ENCODE measurements at places on chromosomes 5 and 9. TPM values are rescaled to one million over a fixed set of nuclear protein-coding genes. Genes with fewer than 3 reads are reported as not detected.

GRCh38 chr9:98172604-98173003, 19.8 kb downstream of the CORO2A start:
- H3K4me3 ChIP-seq, result no peak overlapping the region
- H3K27me3 ChIP-seq, result no peaks in the 10 kb centered on the region
- H3K27ac ChIP-seq, result no peak overlapping the region
- peaks cover 79% of the 10 kb centered on the region for H3K4me1 ChIP-seq
- no peaks in the 10 kb centered on the region for H3K36me3 ChIP-seq

- H3K4me1 ChIP-seq, result peaks cover 6% of the 10 kb centered on the region
- peaks cover 12% of the 10 kb centered on the region for H3K27me3 ChIP-seq
- DNase-seq, result no peak
- no peak overlapping the region for H3K4me3 ChIP-seq
Measured at GRCh38 chr5:54738118-54738972, 220.8 kb downstream of the SNX18 start.

PDZD2 gene
- total RNA-seq, result 1.2 TPM

- H3K27ac ChIP-seq, result no peak overlapping the region
- no peaks in the 10 kb centered on the region for H3K4me1 ChIP-seq
- H3K4me3 ChIP-seq, result no peak overlapping the region
- DNase-seq, result no peak
- no peaks in the 10 kb centered on the region for H3K27me3 ChIP-seq
- no peaks in the 10 kb centered on the region for H3K36me3 ChIP-seq
Measured at GRCh38 chr9:110995420-110996340, 42.6 kb downstream of the LPAR1 start.

DNA sequence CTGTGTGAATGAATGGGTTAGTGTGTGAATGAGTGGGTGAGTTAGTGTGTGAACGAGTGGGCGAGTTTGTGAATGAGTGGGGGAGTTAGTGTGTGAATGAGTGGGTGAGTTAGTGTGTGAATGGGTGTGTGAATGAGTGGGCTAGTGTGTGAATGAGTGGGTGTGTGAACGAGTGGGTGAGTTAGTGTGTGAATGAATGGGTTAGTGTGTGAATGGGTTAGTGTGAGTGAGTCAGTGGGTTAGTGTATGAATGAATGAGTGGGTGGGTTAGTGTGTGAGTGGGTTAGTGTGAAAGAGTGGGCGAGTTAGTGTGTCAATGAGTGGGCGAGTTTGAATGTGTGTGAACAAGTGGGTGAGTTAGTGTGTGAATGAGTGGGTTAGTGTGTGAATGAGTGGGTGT, 35.5 kb downstream of the NKD2 start:
- peaks cover 20% of the 10 kb centered on the region for H3K4me1 ChIP-seq
- no peak for DNase-seq
- no peaks in the 10 kb centered on the region for H3K36me3 ChIP-seq
- H3K27me3 ChIP-seq, result peaks cover 21% of the 10 kb centered on the region
- no peak overlapping the region for H3K4me3 ChIP-seq

GRCh38 chr5:39639618-39640089, 214.9 kb upstream of the DAB2 start:
- H3K4me3 ChIP-seq, result no peak overlapping the region
- no peaks in the 10 kb centered on the region for H3K4me1 ChIP-seq
- H3K27ac ChIP-seq, result no peak overlapping the region
- no peaks in the 10 kb centered on the region for H3K27me3 ChIP-seq

GRCh38 chr5:75886706-75887105, 169.5 kb upstream of the POC5 start:
- DNase-seq, result no peak
- no peaks in the 10 kb centered on the region for H3K4me1 ChIP-seq
- no peak overlapping the region for H3K4me3 ChIP-seq
- no peak overlapping the region for H3K27ac ChIP-seq
- no peaks in the 10 kb centered on the region for H3K27me3 ChIP-seq
